ENCODE measurements at places on chromosomes 5 and 9.

GRCh38 chr5:17330386-17330785 is 113.0 kb downstream of the BASP1 start:
- DNase-seq: no peak

DNA sequence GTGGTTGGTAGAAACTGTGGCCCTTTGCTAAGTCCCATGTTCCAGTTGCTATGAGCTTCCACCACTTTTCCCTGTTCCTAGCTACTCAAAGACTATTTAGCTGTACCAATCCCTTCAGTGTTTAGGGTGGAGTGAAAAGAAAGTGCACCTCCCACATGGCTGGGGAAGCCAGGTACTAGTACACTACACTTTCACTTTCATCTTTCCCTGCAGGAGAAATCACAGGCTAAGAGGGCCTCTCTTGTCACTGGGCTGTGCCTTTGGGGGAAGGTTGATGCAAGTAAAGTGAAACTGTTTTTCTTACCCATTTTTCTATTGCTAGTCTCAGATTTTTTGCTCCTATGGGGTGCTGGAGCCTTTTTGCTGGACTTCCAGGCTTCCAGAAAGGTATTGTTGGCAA is 33.5 kb upstream of the CKS2 start:
- no peak for DNase-seq

- no peak for DNase-seq
Observed at GRCh38 chr9:108568093-108568492, 287.7 kb downstream of the ACTL7B start.

- DNase-seq: no peak
Observed at GRCh38 chr9:7510199-7510598, 289.4 kb downstream of the DMAC1 start.

GRCh38 chr5:4100739-4101138 is 505.1 kb downstream of the IRX1 start:
- DNase-seq: no peak

DNA sequence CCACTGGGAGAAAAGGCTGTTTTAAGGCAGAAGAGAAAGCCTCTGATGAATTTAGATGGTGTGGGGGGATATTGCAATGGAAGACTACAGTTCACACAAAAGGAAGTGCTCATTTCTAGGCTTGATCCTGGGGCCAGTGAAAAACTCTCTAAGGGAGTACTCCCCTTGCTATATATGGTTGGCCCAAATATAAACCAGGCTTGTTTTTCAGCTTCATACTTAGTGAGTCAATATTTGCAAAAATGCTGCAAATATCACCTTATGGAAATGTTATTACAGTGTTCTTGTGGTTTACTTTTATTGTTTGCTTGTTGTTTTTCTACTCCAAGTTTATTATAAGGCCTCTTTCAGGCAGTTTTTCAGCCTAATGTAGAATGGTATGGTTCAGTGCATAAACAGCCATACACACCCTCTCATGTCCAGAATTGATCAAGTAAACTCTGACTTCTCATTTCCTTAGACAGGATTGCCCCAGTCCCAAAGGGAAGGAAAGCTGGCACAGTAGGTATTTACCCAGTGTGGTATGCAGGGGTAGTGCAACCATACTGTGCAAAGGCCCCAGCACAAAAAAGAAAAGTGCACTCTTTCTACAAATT is 115.1 kb downstream of the FEM1C start:
- DNase-seq: no peak

GRCh38 chr5:32190095-32190494 is 16.0 kb upstream of the GOLPH3 start:
- DNase-seq: no peak

All from stimulated activated CD8-positive, alpha-beta memory T cell treated with anti-CD3 and anti-CD28 coated beads, Interleukin-15, amount 100 ng/mL, for 48 hours (primary cell).